ENCODE measurements at places on chromosomes 16 and 17. TPM values are rescaled to one million over a fixed set of nuclear protein-coding genes. Genes with fewer than 3 reads are reported as not detected.

Gene RNF135
- 13.9 TPM for total RNA-seq

Gene MT1B
- not detected for total RNA-seq

Gene MMP25
- total RNA-seq: 5.8 TPM

Gene GPRC5C
- total RNA-seq: 80.8 TPM

DNA sequence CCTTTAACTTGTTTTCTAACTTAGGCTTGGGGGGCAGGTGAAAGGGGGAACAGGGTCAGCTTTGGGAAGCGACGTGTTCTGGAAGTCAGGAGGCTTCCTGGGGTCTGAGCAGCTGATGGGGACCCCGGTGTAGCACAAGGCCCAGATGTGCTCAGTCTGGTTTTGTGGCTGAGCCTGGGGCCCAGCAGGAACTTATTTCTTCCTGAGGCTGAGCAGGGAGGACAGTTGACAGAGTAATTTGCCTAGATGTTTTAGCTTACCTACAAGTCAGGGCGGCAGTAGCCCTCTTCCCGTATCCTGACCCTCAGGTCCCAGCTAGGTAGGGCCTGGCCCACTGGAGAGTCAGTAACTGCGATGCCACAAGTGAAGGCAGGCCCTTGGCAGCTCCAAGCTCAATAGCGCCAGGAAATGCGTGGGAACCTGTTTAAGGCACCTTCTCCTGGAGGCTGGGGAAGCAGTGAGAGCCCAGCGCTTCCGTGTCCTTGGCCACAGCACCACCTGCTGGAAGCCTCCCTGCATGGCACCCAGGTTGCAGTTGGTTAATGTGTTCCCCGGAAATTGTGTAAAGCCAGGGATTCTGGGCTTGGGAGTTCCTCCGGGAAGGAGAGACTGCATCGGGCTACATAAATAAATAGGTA, 5.2 kb downstream of the CCR7 start:
- DNase-seq: peak; percentile 99

All from endodermal cell (in vitro differentiated cells).